Stimulated activated CD4-positive, alpha-beta T cell treated with anti-CD3 and anti-CD28 coated beads, Interleukin-2, amount 100 ng/mL, for 24 hours (primary cell): ENCODE measurements at places on chromosomes 3 and 15.

DNA sequence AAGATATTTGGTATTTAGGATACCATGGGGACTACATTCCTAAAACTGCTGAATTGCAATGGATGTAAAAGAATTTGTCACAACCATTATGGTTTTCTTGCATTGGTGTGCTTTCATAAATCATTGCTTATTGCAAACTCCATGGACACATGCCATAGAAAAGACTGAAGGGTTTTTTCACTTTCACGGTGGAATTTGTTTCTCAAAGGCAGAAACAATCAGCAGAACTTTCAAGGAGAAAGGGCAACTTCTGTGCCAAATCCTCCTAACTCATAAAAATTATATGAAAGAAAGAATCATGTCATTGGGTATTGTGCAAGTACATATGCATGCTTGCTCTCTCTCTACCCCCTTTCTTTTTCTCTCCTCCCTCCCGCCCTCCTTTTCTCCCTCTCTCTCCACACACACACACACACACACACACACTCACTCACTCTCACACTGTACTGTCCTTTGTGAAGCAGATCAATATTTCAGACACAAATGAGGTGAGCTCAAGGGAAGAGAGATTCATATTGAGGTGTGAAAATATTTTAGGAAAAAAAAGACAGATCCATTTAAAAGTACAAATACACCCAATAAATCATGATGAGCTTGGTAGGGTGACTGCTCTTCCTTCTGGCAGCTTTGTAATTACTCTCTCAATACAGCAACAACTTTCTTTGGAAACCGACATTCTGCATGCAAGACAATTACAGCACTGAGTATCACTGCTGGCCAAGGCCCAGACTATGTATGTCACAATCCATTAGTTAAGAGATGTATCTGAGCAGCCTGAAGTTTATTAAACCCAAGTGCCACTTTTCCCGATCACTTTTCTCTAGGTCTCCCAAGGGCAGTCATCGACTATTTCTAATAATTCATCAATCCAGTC is 492.6 kb downstream of the TUSC7 start:
- DNase-seq, result no peak

GRCh38 chr15:74384881-74385643 is 17.6 kb upstream of the CYP11A1 start:
- peak; percentile 72 for DNase-seq

- no peak for DNase-seq
Observed at GRCh38 chr15:35181538-35181937, 96.4 kb upstream of the NANOGP8 start.

DNA sequence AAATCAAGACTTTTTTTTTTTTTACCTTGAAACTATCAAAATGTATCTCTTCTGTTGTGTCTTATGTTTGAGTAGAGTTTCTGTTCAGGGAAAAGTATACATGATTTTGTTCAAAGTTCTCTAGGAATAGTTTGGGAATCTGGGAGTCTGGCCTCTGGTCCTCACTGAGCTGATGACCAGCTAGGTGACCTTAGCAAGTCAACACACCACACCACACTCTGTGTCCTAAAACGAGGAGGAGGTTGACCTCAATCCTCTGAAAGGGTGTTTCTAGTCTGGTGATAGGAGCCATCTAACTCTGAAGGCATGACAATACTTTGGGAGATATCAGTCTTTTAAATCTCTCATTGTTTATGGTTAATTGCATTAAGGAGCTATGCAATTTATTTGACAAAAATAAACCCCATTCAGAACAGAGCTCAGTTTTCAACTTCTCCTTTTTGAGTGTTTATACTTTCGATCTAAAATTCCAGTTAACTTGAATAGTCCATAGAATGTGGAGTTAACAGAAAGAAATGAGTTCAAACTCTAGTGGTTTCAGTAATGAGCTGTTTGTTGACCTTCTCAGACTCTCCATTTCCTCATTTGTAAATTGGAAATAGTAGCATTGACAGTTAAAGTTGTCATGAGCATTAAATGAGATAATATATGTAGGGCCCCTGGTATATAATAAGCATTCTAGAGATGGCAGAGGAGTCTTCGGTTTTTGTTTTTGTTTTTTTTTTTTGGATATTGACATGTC is 112.2 kb upstream of the LRRN1 start:
- no peak for DNase-seq

GRCh38 chr3:67521053-67521646 is 133.3 kb downstream of the SUCLG2 start:
- no peak for DNase-seq

- DNase-seq, result peak; percentile 6
Observed at GRCh38 chr15:99324082-99324620, 72.9 kb downstream of the LRRC28 start.

DNA sequence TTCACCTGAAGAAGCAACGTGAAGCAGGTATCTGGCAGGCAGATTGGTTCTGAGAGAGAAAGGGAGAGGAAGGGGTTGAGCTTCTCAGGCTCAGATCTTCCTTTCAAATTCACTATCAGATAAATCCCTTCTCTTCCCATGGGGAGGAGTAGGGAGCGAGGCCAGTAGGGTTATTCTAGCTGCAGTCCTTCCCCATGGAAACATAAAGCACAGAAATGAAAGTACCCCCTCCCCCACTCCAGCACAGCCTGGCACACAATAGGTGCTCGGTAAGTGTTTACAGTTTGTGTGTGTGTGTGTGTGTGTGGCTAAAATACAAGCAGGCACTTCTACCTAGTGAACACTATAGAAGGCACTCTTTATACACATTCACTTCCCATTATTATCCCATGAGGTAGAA is 20.8 kb upstream of the VPS8 start:
- no peak for DNase-seq

GRCh38 chr15:75456710-75457109 is 5.2 kb upstream of the SIN3A start:
- no peak for DNase-seq

GRCh38 chr15:66702787-66703539 is 927 bp downstream of the SMAD6 start:
- DNase-seq, result no peak

DNA sequence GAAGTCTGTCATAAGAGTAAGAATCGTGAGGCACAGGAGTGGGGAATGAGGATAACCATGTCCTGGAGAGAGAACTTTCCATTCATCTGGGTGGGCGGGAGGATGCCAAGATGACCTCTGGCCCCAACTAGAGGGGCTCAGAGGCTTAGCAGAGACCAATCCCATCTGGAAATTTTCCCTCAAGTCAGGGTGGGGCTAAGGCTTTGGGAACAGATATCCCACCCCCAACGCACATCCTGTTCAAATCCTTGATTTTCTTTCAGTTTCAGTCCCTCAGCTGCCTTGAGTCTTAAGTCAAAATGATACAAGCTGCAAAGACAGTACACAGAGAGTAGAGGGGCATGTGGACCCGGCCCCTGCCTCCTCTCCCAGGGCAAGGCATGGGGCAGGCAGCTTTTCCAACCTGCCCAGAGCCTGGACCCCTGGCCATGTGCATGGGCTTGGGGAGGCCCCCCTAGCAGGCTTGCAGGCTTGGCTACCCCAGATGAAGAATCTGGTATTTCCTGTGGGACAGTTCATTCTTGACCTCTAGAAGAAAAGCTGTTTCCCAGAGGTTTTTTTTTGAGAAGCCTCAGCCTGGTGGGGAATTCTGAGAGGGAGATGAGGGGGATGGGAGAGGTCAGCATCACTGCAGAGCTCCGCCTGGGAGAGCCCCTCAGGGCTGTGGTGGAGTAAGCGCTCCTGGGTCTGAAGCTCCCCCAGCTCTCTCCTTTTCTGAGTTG is 109.7 kb upstream of the HACD2 start:
- no peak for DNase-seq

DNA sequence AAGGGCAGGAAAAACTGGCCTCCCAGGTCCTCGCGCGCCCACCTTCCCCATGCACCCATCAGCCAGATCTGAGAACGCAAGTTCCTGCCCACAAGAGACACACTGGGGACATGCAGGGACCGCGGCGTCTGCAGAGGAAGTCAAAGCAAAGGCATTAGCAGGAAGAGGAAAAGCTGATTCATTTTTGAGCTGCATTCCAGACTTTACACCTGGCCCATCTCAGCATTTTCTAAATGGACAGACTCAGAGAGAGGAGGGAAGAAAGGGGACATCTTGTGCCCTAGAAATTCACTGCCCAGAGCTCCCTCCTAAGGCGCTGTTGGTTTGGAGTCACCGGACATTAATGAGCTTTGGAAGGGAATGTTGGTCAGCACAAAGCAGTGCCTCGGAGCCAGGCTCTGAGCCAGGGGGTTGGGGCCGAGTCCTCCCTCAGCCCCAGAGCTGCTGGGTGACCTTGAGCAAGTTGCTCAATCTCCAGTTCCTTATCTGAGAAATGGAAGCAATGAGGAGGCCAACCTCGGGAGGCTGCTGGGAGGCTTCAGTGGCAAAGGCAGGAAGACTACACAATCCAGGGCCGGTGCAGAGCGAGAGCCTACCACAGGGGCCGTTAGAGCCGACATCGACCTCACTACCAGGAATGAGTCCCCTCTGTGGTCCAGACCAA is 150.5 kb upstream of the IQSEC1 start:
- DNase-seq, result no peak

GRCh38 chr15:69323893-69324430 is 25.2 kb downstream of the PAQR5 start:
- DNase-seq, result no peak

DNA sequence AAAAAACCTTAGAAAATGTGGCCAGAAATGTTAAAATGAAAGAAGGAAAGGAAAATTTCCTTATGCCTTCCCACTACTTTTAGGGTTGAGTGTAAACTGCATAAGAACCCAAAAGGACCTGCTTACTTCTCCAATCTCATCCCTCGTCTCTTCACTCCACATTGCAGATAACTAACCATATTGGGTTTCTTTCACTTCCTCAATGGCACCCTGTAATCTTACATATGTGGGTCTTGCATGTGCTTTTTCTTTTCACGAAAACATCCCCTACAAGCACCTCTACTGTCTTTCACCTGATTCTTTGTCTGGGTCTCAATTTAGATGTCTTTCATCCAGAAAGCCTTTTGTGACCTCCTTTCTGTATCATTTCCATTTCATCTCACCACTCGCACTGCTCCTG is 23.1 kb downstream of the EOMES start:
- no peak for DNase-seq

GRCh38 chr3:11162401-11163345 is 8.4 kb downstream of the HRH1 start:
- DNase-seq, result no peak

DNA sequence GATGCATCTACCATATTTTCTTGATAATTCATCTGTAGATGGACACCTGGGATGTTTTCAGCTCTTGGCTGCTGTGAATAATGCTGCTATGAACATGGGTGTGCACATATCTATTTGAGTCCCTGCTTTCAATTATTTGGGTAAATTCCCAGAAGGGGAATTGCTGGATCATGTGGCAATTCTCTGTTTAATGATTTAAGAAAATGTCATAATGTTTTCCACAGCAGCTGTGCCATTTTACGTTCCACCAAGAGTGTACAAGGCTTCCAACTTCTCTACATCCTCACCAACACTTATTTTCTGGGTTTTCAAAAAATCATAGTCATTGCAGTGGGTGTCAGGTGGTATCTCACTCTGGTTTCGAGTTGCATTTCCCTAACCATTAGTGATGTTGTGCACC is 64.4 kb downstream of the NSMCE3 start:
- DNase-seq, result no peak

- no peak for DNase-seq
Observed at GRCh38 chr3:122427857-122428471, 12.1 kb upstream of the WDR5B start.

- DNase-seq, result no peak
Observed at GRCh38 chr15:96028620-96029019, 301.9 kb upstream of the NR2F2 start.

GRCh38 chr15:93035953-93036810 is 52.8 kb downstream of the RGMA start:
- DNase-seq, result peak; percentile 51

GRCh38 chr15:92681141-92681631 is 25.6 kb upstream of the FAM174B start:
- no peak for DNase-seq

DNA sequence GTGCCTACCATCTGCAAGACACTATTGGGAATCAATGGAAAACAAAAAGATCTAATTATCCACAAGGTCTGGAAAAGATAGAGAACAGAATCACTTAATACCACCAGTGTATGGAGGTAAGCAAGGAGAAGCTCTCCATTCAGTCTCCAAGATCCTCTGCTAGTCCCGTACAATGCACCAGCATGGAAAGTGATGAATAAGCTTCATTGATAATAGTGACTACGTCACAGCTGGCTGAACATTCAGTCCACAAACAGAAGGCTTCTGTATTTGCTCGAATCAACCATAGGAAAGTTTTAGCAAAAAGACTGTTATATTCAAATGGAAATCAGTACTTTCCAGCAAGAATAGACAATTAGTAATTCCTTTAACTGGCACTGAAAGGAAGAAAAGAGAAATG is 42.9 kb downstream of the IGSF11 start:
- no peak for DNase-seq

DNA sequence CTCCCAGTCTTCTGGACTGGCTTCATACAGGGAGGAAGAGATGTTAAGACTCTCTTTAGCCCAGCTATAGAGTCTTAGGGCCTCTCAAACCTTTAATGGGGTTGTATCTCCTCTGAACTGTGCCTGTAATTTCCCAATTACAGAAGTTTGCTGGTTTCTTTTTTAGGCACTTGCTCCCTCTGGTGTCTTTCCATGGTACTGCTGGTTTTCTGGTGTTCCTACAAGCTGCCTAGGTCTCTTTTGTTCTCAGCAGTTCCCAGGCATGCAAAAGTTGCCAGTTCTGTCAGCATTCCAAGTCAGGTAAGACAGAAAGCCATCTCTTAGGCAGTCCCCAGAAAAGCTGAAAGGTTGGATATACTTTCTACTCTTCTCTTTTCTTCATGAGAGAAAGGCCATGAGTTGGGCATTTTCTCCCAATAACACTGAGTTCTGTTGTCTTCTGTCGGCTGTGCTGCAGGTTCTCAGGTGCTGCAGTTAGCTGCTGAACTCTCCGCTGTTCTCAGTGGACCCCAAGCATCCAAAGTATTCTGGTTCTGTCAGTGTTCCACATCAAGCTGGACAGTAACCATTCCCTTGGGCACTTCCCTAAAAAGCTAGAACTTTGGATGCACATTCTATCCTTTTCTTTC is 54.4 kb upstream of the EHHADH start:
- DNase-seq, result peak; percentile 57

DNA sequence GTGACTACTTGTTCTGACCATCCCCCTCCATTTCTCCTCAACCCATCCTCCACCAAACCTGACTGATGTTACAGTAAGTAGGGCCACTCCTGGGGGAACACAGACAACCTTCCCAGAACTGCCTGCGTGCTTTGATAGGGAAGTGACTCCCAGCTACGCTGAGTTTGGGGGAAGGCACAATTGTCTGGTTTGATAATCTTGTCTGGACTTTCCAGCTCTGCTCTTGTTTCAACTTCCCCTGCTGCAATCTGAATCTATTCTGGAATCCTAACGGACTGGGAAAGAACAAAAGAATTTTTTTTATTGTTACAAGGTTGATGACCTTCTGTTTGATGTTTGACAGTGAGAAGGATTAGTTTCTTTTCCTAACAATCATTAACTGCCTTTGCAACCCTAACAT is 895.6 kb downstream of the ROBO1 start:
- DNase-seq, result no peak

- DNase-seq, result no peak
Observed at GRCh38 chr3:117411971-117412370, 702.4 kb downstream of the TUSC7 start.

GRCh38 chr3:69541711-69542088 is 155.8 kb upstream of the FRMD4B start:
- no peak for DNase-seq

- DNase-seq, result no peak
Observed at GRCh38 chr3:146621723-146622122, 16.6 kb upstream of the PLSCR5 start.

- DNase-seq, result no peak
Observed at GRCh38 chr15:70923311-70924080, 30.9 kb downstream of the LRRC49 start.
